ENCODE measurements at places on chromosomes 16 and 17. TPM values are rescaled to one million over a fixed set of nuclear protein-coding genes. Genes with fewer than 3 reads are reported as not detected.

- no peak for DNase-seq
Observed at GRCh38 chr16:48000622-48001021, 155.2 kb downstream of the ABCC12 start.

DNA sequence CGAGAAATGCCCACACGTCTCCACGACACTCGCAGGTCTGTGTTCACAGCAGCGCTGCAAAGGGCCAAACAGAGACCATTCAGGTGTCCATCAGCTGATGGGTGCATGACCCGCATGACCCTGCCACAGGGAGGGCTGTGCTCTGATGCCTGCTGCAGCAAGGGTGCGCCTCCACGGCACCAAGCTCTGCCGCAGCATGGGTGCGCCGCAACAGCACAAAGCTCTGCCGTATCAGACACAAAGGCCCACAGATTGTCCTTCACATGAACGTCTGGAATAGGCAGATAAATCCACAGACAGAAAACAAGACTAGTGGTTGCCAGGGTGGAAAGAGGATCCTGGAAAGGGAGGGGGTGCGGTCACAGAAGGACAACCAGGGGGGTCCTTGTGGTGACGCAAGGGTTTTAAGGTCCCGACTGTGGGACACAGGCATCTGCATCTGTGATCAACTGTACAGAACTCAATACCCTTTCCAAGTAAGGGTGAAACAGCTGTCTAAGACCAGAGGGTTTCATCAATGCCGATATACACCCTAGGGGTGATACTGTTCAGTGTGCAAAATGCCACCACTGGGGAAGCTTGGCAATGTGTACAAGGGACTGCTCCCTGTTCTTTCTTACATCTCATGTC, 121.0 kb downstream of the ANKRD11 start:
- no peak for DNase-seq

GRCh38 chr17:60910415-60910814, 232.8 kb downstream of the BCAS3 start:
- no peak for DNase-seq

DNA sequence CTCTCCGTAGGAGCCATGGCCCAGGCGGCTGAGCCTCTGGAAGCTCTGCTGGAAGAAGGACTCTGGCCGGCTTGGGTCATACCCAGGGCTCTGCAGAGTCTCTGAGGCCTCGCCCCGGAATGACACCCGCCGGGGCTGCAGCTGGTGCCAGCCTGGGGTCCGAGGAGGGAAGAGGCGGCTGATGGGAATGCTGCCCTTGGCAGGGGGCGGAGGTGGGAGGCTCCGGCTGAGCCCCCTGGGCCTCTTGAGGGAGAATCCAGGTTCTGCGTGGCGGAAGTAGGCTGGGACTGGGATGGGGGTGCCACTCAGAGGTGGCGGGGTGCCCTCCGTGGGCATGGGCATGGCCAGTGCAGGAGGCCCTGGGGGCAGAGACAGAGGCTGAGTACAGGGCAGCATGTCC, 3.6 kb downstream of the PKMYT1 start:
- no peak for DNase-seq

DNA sequence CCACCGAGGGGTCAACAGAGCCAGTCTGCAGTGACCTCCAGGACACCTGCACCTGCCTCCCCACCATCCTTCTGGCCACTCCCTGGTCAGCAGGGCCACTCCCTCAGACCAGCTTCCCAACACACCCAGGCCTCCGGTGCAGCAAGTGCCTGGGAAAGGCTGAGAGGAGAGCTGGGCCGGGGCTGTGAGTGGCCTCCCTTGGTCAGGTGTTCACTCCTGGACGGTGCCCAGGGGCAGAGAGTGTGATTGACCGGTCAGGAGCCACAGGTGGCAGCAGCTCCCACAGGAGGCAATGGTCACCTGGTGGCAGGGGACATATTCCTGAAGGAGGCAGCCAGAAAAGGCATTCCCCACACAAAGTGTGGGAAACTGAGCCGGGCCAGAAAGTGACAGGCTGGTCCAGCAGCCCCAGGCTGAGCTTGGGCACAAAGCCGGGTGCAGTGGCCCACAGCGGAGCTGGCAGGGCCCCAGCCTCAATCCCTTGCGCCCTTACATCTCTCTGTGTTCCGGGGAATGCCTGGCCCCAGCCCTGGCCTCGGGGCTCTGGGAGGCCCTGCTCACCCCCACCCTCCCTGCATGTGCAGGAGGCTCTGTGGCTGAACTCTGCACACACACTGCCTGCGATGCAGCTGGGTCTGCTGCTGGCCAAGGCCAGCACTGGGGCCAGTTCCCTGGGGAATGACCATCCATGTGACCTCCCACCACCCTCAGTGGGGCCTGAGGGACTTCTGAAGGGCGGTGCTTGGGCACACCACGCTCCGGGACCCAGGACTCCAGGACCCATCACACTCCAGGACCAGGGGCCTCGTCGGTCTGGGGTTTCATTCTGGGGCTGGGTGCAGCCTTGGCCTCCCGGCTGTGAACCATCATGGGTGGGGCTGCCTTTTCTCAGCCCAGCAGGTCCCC, 1.2 kb upstream of the C17orf99 start:
- no peak for DNase-seq

PLA2G10 gene
- total RNA-seq: not detected

DNAI2 gene
- not detected for total RNA-seq

RUNDC3A gene
- not detected for total RNA-seq

GRCh38 chr17:80694992-80695912, 150.6 kb downstream of the RPTOR start:
- DNase-seq: no peak

All from ascending aorta (tissue), 2 donors.